Progenitor cell of endocrine pancreas (in vitro differentiated cells): ENCODE measurements at places on chromosomes 4 and X.

- DNase-seq = no peak
Observed at GRCh38 chrX:38898261-38898660, 97.0 kb downstream of the MID1IP1 start.

DNA sequence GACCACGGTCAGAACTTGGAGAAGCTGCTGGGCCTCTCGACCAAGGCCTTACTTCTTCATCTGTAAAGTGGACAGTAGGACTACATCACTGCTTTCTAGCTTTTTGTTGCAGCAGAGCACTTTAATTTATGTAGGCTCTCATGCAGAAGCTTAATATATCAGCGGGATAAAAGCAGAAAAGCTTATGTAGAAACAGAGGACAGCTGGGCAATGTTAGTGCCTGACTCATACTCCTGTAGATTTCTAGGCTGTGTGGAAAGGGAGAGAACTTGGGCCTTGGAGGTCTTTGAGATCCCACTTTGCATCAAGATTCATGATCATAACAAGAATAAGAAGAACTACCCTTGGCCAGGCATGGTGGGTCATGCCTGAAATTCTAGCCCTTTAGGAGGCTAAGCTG is 91.2 kb downstream of the ARHGAP10 start:
- no peak for DNase-seq

DNA sequence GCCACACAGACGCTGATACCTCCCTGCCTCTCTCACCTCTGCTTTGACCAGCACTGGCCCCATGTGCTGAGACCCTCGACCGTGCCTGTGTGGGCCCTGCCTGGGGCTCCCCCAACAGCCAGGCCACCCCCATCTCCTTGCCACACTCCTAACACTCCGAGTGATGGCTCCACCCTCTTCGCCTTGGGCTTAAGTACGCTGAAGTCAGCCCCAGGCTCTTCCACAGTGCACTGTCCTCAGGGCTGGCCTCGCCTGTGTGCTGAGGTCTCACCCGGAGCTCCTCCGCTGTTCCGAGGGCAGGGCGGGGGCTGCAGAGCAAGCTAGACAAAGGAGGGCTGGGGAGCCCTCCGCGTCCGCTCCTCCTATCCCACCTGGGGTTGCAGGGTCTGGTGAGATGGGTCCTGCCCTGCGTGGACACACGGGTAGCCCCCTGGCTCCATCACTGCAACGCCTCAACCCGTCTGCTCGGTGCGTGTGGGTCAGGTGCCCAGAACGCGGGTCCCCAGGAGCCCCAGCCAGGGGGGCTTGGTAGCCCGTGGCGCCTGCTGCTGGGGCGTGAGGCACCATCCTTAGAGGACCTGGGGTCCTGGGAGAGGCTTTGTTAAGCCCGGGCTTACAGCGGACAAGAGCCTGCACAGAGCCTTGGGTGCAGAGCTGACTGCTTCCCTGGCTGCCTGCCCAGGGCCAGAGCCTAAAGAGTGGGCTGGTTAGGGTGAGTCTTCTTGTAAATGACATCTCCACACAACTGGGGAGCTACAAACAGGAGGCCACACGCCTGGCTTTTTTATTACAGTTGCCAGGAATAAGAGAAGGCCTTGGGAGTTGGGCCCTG is 42.6 kb upstream of the NKX1-1 start:
- no peak for DNase-seq

DNA sequence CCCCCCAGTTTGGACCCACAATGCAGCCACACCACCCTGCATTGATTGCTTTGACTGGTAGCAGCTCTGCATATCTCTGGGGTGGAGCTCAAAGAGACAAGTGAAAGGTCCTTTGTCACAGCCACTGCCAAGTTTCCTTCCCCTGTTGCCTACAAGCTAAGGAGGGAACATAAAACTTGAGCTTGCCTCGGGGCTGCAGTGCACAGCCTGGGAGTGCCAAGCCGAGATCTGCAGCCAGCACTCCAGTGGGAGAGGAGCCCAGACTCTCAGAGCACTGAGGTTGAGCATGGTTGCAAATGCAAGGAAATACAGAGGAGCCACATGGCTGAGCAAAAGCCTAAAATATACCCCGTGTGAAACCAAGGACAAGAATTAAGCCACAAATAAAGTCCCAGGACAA is 142.2 kb downstream of the DKK2 start:
- DNase-seq = no peak

- no peak for DNase-seq
Observed at GRCh38 chrX:107445146-107445545, 4.3 kb upstream of the FRMPD3 start.

DNA sequence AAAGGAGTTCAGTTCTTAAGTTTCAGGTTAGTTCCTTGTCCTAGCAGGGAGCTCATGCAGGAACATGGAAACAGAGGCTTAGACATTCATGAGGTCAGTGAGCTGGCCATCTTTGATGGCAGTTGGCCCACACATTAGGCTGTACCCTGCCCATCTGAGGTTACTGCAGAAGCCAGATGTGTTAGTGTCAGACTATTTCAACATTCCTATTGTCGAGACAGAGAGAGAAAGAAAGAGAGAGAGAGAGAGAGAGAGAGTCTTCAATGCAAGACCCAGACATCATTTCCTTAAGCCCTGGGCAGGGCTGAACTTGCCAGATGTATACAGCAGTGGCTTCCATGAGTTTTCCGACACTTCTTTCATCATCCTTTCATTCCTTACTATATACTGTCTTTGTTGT is 91.3 kb downstream of the PPP1R2C start:
- DNase-seq = no peak

GRCh38 chr4:122810669-122811068 is 16.0 kb upstream of the FGF2 start:
- DNase-seq = no peak

DNA sequence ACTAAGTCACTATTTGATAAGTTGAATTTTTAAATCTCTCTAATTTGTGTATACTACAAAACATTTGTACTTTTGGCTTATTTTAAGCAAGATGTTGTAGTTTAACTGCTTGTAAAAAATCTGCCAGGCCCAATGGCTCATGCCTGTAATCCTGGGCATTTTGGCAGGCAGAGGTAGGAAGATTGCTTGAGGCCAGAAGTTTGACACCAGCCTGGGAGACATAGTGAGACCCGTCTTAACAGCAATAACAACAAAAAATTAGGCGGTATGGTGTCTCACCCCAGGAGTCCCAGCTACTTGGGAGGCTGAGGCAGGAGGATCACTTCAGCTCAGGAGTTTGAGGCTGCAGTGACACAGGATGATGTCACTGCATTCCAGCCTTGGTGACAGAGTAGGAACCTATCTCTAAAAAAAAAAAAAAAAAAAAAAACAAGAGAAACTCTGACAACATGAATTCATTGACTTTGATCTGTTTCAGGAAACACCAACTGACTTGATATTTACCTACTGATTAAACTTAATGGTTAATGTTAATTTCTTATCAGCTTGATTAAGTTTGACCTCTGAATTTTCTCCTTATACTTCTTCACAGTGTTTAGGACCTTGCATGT is 8.9 kb downstream of the FHIP1A start:
- DNase-seq = no peak

GRCh38 chr4:108700081-108700757 is 49.8 kb downstream of the OSTC start:
- DNase-seq = no peak

- DNase-seq = no peak
Observed at GRCh38 chr4:40412388-40412787, 77.3 kb downstream of the CHRNA9 start.

DNA sequence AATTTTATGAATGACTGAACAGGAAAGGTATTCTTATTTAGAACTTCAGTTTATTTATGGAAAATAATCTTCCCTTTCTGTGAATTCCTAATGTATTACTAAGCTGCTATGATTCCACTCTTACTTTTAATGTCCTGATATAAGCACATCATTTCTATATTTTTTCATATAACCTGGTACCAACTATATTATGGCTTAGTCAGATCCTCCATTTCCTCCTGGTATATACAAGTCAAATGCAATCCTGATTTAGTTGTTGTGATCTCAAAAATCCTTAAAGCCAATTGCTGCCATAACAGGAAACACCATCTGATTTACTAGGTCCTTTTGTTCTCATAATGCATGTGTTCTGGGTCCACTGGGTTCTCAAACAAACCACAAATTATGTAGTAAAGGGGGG is 26.8 kb downstream of the TRMT2B start:
- no peak for DNase-seq

GRCh38 chrX:130120321-130120731 is 10.0 kb upstream of the ELF4 start:
- DNase-seq = no peak

DNA sequence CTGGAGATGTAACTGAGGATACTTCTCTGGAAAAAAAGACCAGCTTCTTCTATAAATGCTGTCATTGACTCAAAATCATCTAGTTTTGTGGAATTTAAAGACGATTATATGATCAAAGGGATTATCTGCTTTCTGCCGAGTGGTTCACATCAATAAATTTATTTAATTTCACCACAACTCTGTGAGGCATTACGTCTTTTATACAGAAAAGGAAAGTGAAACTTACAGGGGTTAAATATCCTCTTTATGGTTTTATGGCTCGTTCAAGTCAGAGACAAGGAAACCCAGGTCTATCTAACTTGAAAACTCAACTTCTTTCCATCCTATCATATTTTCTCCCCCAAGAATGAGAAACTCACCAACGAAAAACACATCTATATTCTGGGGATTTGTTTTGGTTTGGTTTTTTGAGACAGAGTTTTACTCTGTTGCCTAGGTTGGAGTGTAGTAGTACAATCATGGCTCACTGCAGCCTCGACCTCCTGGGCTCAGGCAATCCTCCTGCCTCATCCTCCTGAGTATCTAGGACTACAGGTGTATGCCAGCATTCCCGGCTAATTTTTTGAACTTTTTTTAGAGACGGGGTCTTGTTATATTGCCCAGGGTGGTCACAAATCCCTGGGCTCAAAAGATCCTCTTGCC is 377.9 kb upstream of the EMCN start:
- no peak for DNase-seq

DNA sequence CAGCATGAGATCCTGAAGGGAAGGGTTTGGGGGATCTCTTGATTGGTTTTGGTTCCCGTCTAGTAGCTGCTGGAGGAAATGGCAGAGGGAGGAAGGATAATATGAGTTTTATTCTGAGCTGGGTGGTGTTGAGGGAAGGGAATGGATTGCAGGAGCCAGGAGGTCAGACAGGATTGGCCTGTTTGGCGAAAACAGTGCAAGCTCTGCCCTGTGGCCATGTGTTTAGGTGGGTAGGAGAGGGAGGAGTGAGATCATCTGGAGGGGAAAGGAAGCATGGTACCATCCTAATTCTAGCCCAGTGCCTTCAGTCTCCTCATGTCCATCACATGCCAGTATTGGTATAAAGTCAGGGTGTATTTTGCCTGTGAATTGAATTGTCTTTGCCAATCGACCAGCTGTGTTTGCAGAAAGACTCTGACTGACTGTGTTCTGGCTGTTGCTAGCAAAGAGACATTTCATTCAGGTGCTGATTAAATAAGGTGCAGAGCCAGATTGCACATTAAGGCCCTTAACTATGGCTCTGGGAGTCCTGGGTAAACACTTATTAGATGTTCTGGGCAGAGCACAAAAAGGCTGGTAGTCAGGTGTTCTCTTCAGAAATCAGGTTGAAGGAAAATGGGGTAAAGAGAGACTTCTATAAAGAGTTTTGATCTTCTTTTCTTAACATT is 10.0 kb downstream of the TMEM164 start:
- DNase-seq = no peak

GRCh38 chr4:5635826-5636195 is 72.5 kb downstream of the EVC2 start:
- no peak for DNase-seq

GRCh38 chr4:147754037-147754445 is 22.2 kb downstream of the ARHGAP10 start:
- DNase-seq = no peak

- no peak for DNase-seq
Observed at GRCh38 chr4:147815741-147816140, 83.9 kb downstream of the ARHGAP10 start.

- DNase-seq = no peak
Observed at GRCh38 chrX:23515028-23515427, 152.3 kb upstream of the PRDX4 start.

- no peak for DNase-seq
Observed at GRCh38 chrX:152600853-152601633, 36.7 kb upstream of the GABRQ start.

DNA sequence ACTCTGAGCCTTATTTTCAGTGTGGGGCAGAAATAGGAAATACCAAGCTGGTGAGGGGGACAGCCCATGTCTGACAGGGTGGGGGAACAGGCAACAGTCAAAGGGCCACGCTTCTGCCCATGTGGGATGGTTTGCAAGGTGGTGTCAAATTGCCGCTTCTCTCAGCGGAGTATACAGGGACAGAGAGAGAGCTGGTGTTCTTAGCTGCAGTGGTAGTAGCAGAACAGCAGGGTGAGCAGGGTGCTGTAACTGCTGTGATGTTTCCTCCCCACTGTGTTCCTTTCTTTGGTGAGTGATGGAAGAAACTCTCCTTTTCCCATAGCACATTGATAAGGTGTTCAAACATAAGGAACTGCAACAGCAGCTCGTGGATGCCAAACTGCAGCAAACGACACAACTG is 37.9 kb downstream of the RBBP7 start:
- no peak for DNase-seq

DNA sequence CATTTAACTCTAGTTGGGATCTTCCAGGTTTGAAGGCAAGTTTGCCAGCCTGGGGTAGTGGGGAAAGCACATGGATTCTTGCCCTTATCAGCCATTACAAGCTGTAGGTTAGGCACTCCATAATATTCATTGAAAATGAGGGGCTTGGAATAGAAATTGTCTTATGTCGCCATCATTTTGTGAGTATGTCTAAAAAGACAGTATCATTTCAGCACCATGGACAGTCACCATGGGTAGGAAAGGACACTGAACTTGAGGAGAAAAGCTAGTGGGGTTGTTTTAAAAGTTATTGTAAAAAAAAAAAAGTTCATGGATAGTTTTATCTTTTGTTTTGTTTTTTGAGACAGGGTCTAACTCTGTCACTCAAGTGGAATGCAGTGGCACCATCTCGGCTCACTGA is 356.1 kb downstream of the HNRNPD start:
- DNase-seq = no peak

DNA sequence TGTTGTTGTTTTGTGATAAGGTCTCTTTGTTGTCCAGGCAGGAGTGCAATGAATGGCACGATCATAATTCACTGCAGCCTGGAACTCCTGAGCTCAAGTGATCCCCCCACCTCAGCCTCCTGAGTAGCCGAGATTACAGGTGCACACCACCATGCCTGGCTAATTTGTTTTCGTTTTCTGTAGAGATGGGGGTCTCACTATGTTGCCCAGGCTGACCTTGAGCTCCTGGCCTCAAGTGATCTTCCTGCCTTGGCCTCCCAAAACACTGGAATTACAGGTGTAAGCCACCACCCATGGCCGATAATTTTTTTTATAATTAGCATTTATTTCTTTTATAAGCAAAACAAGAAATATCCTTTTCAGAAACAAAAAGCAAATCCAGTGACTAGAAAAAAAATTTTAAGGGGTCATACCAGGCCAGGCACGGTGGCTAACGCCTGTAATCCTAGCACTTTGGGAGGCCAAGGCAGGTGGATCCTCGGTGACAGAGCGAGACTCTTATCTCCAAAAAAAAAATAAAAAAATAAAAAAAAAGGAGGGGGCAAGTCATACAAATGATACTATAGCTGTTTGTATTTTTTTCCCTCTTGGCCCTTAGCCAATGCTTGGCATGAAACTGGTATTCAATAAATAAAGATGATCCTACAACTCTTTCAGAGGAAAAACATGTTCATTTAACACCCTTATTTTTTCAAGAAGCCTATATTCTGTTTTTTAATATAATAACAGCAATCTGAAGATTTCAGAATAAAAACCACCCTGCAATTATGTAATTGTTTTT is 3.4 kb downstream of the PLAC8 start:
- DNase-seq = no peak
